Endodermal cell (in vitro differentiated cells): ENCODE measurements at places on chromosomes 1 and 21. TPM values are rescaled to one million over a fixed set of nuclear protein-coding genes. Genes with fewer than 3 reads are reported as not detected.

Gene ATP1A4
- total RNA-seq, result 0.55 and 0.66 TPM in 2 replicates

Gene MRAP
- total RNA-seq, result not detected in 2 replicates

Gene OR2L3
- not detected in 2 replicates for total RNA-seq

Gene RAB42
- total RNA-seq, result 2.9 to 3.6 TPM (median 3.0 TPM) in 3 replicates

Gene SLAMF8
- total RNA-seq, result not detected in 3 replicates

Gene SAMSN1
- total RNA-seq, result 0.25 TPM in 1 of 3 replicates, not detected in the others

Gene ANGPTL1
- not detected in 3 replicates for total RNA-seq

- no peaks in the 10 kb centered on the region for H3K27me3 ChIP-seq
- H3K27ac ChIP-seq, result no peak overlapping the region
- DNase-seq, result no peak
- H3K4me1 ChIP-seq, result no peaks in the 10 kb centered on the region
Measured at GRCh38 chr1:41226815-41227434, 15.2 kb downstream of the SCMH1 start.

DNA sequence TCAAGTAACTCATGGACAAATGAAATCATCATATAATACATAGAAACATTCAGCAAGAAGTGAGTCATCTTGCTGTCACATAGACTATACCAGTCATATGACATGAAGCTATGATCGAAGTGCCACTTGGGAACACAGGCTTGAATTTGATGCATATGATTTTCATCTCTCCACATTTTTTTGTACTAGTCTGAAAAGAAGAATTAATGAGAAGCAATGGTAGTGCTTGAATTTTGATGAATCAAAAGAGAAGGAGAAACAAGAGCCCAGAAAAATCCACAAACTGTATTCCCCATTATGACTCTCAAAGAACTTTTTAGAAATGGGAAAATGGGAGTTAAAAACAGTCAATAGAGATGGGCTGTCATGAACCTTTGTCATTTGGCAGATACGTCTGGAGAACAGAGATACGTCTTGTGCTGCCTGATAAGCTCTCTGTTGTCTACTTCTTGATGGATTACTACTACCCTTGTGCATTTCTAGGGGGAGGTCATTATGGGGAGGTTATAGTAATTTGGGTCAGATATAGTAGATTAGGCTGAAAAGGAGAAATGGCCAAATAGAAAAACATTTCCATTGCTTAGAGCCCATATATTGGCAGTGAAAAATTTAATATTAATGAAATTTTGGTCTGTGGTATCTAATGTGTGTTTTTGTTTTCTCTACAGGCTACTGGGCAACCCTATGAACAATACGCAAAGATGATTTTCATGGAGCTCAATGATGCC is 8.0 kb upstream of the LEPR start:
- H3K4me1 ChIP-seq, result no peaks in the 10 kb centered on the region
- DNase-seq, result no peak
- peaks cover 38% of the 10 kb centered on the region for H3K36me3 ChIP-seq

GRCh38 chr1:150798525-150798924 is 9.5 kb downstream of the CTSK start:
- H3K27me3 ChIP-seq, result no peaks in the 10 kb centered on the region
- no peak overlapping the region for H3K4me3 ChIP-seq
- DNase-seq, result peak; percentile 70
- H3K4me1 ChIP-seq, result peaks cover 11% of the 10 kb centered on the region
- peak overlapping the region; percentile 36 for H3K27ac ChIP-seq

- no peaks in the 10 kb centered on the region for H3K4me1 ChIP-seq
- no peak overlapping the region for H3K4me3 ChIP-seq
- no peak overlapping the region for H3K27ac ChIP-seq
- no peaks in the 10 kb centered on the region for H3K27me3 ChIP-seq
- no peaks in the 10 kb centered on the region for H3K36me3 ChIP-seq
- no peak for DNase-seq
Measured at GRCh38 chr1:82830690-82831380, 1030.1 kb downstream of the ADGRL2 start.

DNA sequence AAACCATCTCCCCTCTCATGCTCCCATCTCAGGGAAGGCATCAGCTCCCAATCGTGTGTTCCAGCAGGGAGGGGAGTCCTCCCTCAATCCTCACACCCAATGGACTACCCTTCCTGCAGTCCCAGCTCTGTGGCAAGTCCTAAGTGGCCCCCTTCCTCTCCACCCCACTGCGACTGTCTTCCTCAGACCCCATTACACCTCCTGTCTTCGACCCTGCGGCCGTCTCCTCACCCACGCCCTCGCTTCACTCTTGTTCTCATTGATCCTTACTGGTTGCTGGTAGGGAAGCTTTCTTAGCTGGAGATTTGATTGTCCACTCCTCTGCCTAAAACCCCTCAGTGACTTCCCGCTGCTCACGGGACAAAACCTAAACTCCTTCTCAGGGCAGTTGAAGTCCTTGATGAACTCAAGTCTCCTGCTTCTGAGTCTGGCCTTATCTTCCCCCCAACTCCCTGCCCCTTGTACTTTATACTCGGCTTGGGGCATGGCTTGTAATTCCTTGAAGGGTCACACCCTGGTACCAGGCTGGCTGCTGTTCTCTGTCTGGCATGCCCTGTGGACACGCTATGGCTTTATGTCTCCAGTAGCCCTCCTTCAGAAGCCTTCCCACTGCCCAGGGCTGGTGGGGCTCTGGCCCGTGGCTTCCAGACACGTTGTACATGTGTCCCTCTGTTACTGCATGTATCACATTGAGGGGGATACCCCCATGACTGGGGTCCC is 2.3 kb upstream of the EPS8L3 start:
- no peaks in the 10 kb centered on the region for H3K27me3 ChIP-seq
- no peaks in the 10 kb centered on the region for H3K36me3 ChIP-seq
- no peaks in the 10 kb centered on the region for H3K4me1 ChIP-seq

DNA sequence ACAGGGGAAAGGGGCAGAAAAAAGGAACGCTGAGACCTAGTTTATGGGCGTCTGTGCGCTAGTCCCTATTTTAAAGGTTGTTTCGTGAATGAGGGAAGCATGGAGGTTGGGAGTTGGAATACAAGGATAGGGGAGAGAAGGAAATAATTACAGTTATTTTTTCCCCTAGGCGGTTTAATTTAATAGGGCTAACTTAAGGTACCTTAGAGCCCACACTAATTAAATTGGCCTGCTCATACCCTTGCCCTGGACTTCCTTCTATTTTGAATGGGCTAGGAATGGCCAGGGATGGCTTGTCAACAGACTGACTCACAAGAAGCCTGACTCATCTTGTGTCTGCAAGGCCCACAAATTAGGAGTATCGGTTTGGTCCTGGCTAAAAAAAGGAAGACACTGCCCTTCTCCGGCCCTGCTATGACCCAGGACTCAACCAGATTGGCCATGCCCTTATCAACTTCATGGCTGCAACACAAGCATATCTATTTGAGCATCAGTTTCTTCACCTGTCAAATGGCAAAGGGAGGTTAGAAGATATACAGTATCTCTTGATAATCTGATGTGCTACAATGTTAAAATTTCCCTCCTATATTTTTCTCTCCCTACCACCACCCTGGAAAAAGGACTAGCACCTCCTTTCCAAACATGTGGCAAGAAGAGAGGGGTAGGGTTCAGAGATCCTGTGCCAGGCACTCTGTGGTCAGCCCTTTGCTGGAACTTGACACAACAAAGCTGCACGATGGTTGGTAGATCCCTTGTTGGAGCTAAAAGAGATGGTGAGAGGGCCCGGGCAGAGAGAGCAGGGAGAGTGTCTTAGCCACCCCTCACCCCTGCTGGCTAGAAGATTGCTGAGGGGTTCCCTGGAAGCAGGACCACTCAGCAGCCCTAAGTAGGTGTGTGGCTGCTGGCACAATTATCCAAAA is 2.2 kb upstream of the SSBP3 start:
- DNase-seq, result peak; percentile 71
- no peaks in the 10 kb centered on the region for H3K27me3 ChIP-seq
- peak overlapping the region; percentile 59 for H3K4me3 ChIP-seq

DNA sequence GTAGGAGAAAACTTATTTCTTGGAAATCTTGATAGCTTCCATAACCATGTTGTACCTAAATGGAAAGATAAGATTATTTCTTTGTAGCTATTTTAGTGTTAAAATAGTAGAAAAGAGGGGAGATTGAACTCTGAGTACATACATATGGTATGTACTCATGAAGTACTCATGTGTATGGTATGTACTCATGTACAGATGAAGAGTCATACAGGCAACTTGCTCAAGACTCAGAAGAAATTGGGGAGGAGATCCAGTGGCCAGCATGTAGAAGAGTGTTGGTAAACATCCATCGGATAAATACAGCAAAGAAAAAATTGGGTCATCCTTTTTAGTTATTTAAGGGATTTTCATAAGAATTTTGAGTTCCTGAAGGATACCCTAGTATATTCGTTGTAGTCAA is 29.0 kb downstream of the MDM4 start:
- peaks cover 95% of the 10 kb centered on the region for H3K36me3 ChIP-seq
- H3K27ac ChIP-seq, result no peak overlapping the region
- no peaks in the 10 kb centered on the region for H3K27me3 ChIP-seq
- H3K4me1 ChIP-seq, result no peaks in the 10 kb centered on the region
- no peak overlapping the region for H3K4me3 ChIP-seq
- DNase-seq, result no peak

DNA sequence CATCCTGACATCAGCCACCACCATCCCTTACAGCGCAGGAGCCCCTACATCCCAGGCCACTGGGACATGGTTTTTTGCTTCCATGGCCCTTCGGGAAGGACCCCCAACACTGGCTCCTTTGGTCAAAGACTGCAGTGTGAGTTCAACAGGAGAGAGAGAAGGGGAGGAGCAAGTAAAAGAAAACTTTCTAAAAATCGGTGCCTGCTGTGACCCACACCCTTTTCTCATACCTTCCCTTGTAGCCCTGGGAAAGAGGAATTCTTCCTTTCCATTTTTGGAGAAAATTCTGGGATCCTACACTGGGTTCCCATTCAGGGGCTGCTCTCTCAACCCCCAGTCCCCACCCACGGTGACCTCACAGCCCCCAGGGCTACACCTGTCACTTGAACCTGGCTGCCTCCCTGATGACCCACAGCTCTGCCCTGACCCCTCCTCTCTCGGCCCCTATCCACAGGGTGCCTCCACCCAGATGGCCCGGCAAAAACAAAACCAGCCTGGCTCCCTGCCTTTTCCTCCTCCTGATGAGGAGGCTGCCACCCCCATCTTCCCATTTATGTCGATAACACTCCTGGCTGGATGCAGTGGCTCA is 7.6 kb downstream of the PADI4 start:
- no peak overlapping the region for H3K4me3 ChIP-seq
- H3K36me3 ChIP-seq, result no peaks in the 10 kb centered on the region
- no peaks in the 10 kb centered on the region for H3K4me1 ChIP-seq
- H3K27me3 ChIP-seq, result no peaks in the 10 kb centered on the region
- H3K27ac ChIP-seq, result no peak overlapping the region

GRCh38 chr1:73411479-73411878 is 786.5 kb downstream of the LRRIQ3 start:
- H3K27me3 ChIP-seq, result no peaks in the 10 kb centered on the region
- no peak overlapping the region for H3K4me3 ChIP-seq
- no peak for DNase-seq
- H3K4me1 ChIP-seq, result no peaks in the 10 kb centered on the region
- H3K27ac ChIP-seq, result no peak overlapping the region

DNA sequence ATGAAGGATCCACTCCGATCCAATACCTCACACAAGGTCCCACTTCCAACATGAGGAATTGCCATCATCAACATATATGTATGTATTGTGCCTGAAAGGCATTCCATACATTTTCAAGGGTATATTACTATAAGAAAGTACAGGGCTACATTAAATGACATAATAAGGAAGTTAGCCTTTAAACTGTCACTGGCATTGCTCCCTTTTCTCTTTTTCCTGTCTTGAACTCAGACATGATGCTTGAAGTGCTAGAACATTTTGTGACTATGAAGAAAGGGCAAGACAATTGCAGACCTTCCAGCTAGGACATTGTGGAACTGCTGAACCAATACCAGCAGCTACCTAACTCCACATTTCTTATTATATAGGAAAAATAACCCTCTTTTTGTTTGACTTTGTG is 2.9 kb upstream of the TSPAN2 start:
- no peak for DNase-seq
- peaks cover 3% of the 10 kb centered on the region for H3K4me1 ChIP-seq
- H3K27ac ChIP-seq, result no peak overlapping the region
- H3K27me3 ChIP-seq, result peaks cover 11% of the 10 kb centered on the region
- H3K4me3 ChIP-seq, result no peak overlapping the region
- H3K36me3 ChIP-seq, result no peaks in the 10 kb centered on the region

DNA sequence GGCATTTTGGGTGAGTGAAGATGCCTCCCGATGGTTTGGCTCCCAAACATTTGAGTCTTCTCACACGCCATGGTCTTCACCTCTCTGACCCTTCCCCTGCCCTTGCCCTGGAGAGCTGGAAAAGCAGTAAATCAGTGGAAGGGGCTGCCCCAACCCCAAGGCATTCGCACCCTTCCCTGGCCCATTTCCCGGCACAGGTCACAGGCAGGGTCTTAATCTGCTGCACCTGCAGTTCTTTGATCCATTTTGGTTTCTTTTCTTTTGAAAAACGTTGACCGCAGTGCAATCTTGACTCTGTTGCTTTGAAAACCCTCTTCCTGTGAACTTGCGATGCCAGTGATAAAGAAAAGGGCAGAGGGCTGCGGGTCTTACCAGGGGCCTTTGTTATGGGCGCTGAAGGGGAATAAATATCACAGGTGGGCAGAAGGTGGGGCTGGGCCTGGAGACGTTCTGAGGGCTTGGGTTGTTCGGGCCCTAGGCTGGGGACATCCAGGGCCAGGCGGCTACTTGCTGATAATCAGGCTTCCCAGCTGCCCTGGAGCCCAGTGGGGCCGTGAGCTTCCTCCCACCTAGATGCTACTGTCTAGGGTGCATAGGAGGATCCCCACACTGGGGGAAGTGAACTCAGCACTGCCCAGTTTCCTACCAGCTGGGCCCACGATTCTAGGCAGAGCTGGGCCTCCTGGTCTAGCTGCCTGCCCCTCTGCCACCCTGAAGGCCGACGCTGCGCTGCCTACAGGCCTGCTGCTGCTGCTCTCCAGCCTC is 38.6 kb upstream of the EPS8L3 start:
- no peaks in the 10 kb centered on the region for H3K27me3 ChIP-seq
- H3K36me3 ChIP-seq, result no peaks in the 10 kb centered on the region
- peak; percentile 38 for DNase-seq
- no peak overlapping the region for H3K4me3 ChIP-seq
- H3K4me1 ChIP-seq, result no peaks in the 10 kb centered on the region

- no peak overlapping the region for H3K4me3 ChIP-seq
- no peak overlapping the region for H3K27ac ChIP-seq
- peak; percentile 73 for DNase-seq
- no peaks in the 10 kb centered on the region for H3K4me1 ChIP-seq
- H3K27me3 ChIP-seq, result no peaks in the 10 kb centered on the region
- H3K36me3 ChIP-seq, result no peaks in the 10 kb centered on the region
Measured at GRCh38 chr1:170929835-170930554, 5.3 kb upstream of the MROH9 start.

- no peaks in the 10 kb centered on the region for H3K4me1 ChIP-seq
- peaks cover 26% of the 10 kb centered on the region for H3K27me3 ChIP-seq
- H3K4me3 ChIP-seq, result no peak overlapping the region
- no peaks in the 10 kb centered on the region for H3K36me3 ChIP-seq
Measured at GRCh38 chr1:156826630-156827029, 10.0 kb upstream of the SH2D2A start.

DNA sequence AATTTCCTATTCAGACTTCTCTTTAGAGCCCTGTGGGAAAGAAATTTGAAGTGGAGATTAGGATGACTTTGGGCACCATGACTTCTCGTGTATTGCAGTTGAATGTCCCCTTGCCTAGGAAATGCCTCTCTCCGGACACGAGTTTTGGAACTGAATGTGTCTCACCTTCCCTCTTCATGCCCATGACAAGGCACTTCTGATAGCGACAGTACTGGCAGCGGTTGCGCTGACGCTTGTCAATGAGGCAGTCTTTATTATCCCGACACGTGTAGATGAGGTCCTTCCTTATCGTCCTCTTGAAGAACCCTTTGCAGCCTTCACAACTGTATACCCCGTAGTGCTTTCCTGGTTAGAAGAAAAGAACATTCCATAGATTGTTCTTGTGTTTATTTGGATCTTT is 28.1 kb downstream of the RXRG start:
- no peaks in the 10 kb centered on the region for H3K4me1 ChIP-seq
- peaks cover 46% of the 10 kb centered on the region for H3K27me3 ChIP-seq
- H3K36me3 ChIP-seq, result peaks cover 26% of the 10 kb centered on the region
- H3K4me3 ChIP-seq, result no peak overlapping the region
